ENCODE measurements at places on chromosomes 2 and 18.

DNA sequence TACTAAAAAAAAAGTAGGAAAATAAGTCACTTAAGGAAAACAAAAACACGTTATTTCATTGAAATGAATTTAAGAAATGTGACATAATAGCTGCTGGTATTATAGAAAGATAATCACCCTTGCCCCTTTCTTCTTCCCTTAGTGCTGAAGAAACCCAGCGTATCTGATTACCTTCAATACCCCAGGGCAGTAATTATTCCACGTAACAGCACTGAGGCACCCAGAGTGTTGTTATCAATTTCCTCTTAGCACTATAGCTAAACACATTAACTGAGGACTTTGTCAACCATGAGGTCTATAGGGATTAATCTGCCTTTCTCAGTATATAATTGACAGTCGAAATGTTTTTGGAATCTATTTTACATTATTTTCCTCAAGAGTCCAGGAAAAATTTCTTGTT lies 180.0 kb upstream of the NXPH2 start:
- DNase-seq, result no peak

GRCh38 chr2:127573298-127573697 lies 37.8 kb downstream of the MYO7B start:
- DNase-seq, result no peak

DNA sequence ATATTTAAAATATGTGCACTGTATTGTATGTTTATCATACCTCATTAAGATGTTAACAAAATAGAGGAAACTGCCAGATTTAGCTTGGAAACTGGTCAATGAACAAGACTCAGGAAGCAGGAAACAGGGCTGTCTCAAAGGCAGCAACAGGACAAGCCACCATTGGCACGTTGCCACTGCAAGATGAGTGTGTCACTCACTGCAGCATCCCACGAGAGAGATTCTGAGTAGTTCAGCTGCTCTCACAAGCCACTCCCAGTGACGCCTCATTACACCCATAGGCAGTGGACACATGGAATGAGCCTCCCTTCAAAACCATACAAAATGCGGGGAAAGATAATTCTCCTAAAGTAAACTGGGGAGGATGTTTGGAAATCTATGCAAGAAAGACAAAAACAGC lies 181.9 kb upstream of the DLGAP1 start:
- no peak for DNase-seq

DNA sequence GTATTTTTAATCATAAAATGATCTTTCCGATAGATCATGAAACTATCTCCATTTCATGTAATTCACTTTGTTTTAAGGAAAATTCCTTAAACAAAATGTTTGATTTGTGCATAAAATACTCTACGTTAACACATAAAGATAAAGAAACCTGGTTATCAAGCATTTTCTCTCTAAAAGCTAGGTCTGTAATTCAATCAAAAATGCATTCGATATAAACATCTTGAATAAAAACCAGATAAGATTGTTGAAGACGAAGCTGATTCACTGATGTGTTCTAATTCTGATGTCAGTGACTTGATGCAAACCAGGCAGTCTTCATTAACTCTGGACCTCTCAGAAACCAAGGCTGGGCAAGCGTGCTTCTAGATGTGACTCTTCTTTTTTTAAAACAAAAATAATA lies 245.2 kb downstream of the CTNNA2 start:
- DNase-seq, result no peak

DNA sequence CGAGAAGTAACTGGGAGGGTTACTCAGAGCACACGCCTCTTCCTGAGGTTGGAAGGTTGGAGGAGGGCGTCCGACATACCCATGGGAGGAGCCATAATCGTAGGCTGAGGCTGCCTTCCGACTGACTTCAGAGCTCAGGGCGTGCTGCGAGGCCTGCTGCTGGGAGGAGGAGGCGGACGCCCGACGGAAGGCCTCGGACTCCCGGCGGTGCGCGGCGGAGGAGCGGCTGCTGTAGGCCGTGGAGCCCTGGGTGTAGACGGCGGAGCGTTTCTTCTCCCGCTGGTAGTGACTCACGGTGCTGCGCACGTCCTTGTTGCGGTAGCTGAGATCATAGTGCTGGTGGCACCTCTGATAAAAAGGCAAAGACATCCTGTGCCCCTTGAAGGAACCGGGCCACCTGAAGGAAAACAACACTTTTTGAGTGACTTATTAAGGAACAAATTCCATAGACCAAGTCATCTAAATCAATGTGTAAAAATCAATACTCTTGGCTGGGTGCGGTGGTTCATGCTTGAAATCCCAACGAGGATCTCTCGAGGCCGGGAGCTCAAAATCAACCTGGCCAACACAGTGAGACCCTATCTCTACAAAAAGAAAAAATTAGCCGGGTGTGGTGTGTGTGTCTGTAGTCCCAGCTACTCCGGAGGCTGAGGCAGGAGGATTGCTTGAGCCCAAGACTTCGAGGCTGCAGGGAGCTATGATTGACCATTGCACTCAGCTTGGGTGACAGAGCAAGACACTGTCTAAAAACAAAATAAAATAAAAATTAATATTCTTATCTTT lies 4.7 kb downstream of the MYOM1 start:
- no peak for DNase-seq

GRCh38 chr2:96510931-96511595 lies 5.9 kb upstream of the NEURL3 start:
- DNase-seq, result no peak

GRCh38 chr2:46545015-46545839 lies 65.9 kb downstream of the TMEM247 start:
- no peak for DNase-seq

DNA sequence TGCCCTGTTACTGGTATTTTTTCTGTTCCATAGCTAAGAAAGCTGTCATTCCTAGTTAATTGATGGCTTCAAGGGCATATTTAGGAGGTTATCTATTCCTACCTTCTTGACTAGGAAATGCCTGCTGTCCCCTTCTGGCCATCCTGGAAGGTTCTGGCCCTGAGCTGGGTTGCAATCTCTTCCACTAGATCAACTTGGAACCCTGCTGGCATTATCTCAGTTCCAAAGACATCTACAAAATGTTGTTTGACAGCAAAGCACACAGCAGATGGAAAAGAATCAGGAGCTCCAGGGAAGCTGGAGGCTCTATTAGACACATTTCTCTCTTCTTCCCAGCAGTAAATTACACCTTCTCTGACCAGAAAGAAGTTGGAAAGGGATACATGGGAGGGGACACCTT lies 192.1 kb downstream of the ARHGAP28 start:
- no peak for DNase-seq

DNA sequence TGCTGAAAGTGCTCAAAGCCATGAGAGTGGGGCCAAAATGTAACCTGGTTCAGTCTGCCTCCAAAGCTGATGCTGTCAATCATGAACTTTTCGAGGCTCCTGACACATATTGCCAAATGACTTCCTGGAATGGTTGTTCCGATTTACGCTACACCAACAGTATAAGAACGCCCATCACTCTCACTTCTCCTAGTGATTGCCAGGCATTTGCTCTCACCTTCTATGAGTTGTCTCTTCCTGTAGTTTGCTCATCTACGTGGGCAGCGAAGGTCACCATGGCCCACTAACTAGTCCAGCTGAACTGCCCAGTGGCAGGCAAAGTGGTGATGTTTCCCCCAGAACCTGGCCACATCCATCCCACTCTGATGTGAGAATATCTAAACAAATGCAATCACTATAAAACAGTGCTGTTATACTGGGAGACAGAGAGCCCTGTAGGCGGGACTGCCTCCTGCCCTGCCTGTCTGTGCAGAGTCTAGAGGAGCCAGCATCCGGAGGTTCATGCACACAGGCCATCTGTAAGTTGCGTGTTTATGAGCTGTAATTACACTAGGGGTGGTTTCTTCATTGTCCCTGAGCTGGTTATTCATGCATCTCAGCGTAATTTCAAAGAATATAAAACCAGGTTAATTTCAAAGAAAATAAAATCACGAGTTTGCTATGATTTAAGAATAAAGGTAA lies 8.8 kb upstream of the CABLES1 start:
- DNase-seq, result no peak

GRCh38 chr2:56713978-56714377 lies 530.2 kb downstream of the CCDC85A start:
- DNase-seq, result no peak

DNA sequence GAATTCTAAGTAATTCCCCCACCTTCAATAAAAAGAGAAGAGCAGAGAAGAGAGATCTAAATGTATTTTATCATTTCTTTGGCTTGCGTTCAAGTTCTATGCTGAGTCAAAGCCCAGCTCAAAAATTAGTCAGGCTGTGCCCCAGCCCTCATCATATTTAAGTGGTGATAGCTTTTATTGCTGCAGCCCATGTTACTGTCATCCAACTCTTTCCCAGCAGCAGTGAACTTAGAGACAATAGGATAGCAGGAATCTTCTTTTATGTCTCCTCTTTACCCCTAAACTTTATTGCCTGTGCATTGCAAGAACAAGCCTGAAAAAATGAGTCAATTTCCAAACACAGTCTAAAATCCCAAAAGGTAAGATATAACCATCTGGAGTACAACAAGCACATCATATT lies 1599.3 kb upstream of the PIK3C3 start:
- DNase-seq, result no peak

DNA sequence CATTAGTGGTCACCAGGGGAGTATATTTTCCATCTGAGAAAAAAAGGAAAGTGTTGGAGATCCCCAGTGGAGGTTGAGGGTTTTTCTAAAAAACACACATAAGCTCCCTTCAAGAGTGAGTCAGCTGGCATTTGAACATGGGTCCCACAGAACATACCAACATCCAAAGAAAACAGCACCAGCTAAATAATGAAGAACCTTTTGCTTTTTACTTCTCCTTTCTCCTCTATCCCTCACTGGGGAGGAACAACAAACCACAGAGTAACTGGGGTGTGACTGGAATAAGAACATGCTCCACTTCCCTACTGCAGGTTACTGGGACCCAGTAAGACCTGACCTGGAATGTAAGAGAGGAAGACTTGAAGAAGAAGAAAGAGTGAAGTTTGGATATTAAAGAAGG lies 56.5 kb upstream of the RAPH1 start:
- DNase-seq, result no peak

DNA sequence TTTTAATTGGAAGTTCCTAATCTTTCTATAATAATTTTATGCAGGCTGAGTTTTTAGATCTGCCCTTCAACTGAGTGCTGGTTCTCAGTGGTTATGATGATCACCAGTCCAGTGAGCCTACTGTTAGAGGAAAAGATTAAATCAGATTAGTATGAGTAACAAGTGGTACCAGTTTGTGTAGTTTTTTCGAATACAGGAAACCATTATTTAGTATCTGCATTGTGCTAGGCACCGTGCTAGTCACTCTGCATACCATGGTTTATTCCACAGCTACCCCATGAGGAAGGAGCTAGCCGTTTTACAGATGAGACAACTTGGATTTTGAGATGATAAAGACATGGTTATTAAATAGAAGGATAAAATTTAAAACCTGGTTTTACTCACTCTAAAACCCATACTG lies 6.1 kb downstream of the PSMD1 start:
- DNase-seq, result no peak

DNA sequence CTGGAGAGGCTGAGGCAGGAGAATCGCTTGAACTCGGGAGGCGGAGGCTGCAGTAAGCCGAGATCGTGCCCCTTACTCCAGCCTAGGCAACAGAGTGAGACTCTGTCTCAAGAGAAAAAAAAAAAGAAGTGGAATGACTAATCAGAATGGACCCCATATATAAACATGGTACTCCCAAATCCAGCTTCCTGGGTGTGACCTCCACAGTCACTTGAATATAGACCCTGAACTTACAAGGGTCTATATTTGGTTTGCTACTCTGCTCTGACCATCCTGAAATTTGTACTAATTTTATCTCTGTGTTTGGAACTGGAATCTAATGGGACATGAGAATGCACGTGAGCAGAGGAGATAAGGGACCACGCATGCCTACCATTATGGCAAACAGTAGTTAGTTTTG lies 275.0 kb downstream of the TNS1 start:
- DNase-seq, result no peak

DNA sequence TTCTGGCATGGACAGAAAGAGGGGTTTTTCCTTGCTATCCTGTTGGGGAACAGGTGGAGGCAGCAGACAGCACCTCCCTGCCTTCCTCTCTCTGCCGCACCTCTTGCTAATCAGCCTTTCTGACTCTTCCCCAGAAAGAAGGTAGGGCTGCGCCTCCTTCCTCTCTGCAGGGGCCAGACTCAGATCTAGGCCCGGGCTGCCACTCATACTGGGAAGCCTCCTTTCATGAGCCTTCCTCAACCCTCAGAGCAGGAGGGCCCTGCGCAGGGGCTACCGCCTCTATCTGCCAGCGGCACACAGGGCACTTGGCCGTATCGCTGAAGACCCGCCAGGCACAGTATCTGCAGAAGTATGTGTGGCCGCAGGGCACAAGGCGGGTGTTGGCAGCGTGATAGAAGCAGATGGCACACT lies 7.1 kb downstream of the NEURL3 start:
- DNase-seq, result no peak

DNA sequence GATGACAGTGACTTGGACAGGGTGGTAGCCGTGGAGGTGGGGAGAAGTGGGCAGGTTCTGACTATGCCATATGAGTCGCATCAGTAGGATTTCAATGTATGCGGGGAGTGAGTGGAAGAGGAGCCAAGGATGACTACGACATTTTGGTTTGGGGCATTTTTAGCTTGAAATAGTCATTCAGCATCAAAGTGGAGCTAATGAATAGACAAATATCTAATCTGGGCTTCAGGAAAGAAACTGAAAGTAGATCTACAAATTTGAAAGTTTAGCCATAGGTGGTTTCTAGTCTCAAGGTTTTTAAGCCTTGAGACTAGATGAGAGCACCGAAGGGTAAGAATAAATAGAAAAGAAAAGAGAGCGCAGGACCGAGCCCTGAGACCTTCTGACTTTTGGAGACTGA lies 58.3 kb downstream of the FEZ2 start:
- DNase-seq, result no peak

- DNase-seq, result no peak
These were observed 495.8 kb upstream of the ACVR2A start for GRCh38 chr2:147348931-147349555.

DNA sequence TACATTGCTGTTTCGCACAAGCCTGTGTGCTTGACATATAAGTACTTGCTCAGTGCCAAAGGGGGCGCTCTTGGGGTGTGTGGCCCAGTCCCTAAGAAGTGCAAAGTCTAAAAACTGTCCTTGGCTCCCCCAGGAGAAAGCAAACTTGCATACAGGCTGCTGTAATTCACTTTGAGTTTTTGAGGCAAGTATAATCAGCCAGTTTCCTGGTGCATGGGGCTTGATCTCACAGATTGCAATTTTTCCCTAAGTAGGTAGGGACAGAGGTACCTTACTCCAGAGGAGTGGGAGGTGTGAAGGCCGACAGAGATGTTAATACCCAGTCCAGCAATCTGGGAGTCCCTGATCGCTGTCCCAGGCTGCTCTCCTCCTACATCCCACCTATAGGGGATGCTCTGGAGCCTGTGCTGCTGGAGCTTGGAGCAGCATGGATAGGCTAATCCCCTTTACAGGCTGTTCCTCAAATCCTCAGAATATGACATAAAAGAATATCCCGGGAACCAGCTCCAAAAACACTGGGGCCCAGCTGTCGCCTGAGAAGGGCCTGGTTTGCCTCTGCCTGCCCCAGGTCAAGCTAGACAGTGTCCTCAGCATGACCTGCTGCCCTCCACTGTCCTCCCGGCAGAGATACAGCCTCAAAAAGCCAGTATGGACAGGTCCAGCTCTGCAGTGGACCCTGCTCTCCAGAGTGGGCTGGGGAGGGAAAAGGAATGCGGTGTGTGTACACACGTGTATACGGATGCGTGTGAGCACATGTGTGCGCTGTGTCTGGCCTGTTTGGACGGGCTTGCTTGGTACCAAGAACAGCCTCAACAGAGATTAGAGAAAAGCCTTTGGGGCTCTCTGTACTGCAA lies 136.5 kb upstream of the HAAO start:
- DNase-seq, result no peak
